ENCODE measurements at places on chromosomes 3 and 15. TPM values are rescaled to one million over a fixed set of nuclear protein-coding genes. Genes with fewer than 3 reads are reported as not detected.
A peak's percentile ranks its signal among the peaks of the same experiment; 100 is the strongest.

DNA sequence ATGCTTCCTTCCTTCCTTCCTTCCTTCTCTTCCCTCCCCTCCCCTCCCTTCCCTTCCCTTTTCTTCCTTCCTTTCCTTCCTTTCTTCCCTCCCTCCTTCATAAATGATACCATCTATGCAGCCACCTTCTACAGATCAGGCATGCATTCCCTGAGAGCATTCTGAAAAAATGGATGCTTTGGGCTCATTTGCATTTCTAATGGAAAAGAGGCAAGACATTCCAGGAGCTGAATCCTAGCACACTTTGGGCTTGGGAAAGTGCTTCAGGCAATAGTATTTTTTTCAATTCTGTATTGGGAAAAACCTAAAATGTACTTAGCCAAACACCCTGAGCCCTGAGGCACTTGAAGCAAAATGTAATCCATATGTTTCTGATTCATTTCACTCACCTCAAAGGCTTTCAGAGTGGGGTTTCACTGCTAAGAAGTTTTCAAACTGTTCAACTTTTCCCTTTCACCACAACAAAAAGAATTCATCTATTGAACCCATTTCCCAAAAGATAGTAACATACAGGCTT is 220.1 kb upstream of the RORA start:
- no peak for DNase-seq

GRCh38 chr3:10366651-10367101 is 45.8 kb upstream of the SEC13 start:
- DNase-seq, result peak; percentile 91

- DNase-seq, result no peak
These were observed 10.3 kb downstream of the TRAK1 start for GRCh38 chr3:42101481-42101880.

- DNase-seq, result no peak
These were observed 21.9 kb downstream of the ZIC4 start for GRCh38 chr3:147384210-147385058.

DNA sequence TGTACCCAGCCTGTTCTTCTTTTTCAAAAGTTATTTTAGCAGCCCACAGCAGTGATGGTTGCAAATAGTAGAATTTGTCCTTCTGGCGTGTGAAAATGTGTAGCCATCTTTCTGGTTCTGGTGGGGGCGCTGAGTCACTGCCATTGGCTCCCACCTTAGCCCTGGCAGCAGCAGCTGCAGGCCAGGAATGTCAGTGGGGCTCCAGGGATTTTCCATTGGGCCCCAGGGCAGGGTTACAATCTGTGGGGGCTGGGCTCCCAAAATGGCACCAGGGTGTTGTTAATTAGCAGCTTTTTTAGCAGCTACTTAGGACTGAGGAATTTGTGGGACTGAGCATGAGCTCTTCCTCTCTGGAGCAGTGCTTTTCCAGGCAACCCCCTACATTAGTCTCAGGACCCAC is 38.9 kb downstream of the TOPAZ1 start:
- no peak for DNase-seq

The RAMAC gene
- 25.9 TPM for polyA plus RNA-seq

The DNAJB8 gene
- polyA plus RNA-seq, result not detected

The TIMP4 gene
- 0.13 TPM for polyA plus RNA-seq

- no peak for DNase-seq
These were observed 224.8 kb downstream of the SLCO3A1 start for GRCh38 chr15:92078270-92078669.

DNA sequence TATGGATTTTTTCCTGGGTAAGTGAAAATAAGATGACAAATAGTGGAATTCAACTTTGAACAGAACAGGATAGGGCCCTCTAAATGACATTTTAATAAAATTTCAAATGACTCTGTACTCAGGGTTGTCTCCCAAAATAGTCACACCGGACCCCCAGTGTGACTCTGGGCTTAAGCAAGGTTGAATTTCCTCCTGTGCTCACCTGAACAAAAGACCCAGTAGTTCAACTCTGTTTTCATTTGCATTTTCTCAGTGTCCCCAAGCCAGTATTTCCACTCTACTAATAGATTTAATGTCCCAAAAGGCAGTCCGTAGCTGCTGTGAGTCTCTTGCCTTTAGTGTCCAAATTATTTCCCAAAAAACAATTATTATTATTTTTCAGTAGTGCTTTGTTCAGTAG is 296.6 kb downstream of the PLOD2 start:
- no peak for DNase-seq

DNA sequence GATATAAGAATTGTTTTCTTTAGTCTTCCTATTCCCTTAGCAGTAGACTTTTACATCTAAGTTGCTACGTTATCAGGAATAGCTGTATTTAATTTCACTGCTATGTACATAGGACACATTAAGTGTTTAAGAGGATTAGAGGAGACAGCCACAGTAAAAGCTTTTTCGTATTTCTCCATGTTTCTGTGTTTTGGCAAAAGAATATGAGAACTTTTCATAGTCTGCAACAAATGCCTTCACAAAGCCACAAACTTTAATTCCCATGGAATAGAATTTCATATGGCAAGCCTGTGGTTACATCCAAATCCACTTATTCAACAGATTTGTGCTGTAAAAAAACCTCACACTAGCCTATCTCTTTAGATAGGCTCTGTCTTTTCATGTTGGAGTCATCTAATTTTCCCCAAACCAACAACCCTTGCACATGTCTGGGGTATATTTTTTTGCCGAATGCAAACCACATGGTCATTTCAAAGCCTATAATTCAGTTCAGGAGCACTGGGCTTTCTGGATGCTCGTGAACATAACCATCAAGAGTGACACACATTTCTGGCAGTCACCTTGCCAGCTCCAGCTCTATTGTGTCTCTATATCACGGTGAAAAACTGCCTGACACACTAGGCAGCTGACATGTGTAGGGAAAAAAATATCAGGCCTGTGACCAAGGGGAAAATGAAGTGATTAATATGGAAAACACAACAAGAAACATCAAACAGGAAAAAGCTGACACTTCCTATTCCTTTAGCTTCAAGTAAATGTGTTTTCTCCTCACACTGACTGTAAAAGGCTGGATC is 19.2 kb downstream of the PLD1 start:
- no peak for DNase-seq

The SI gene
- polyA plus RNA-seq, result not detected

GRCh38 chr15:85456798-85457197 is 76.4 kb downstream of the AKAP13 start:
- DNase-seq, result no peak

GRCh38 chr15:39154227-39154638 is 426.6 kb upstream of the THBS1 start:
- no peak for DNase-seq

The ASB14 gene
- not detected for polyA plus RNA-seq

The GOLGA8S gene
- 0.02 TPM for polyA plus RNA-seq

The TUSC7 gene
- not detected for polyA plus RNA-seq

The GNAT1 gene
- polyA plus RNA-seq, result not detected

DNA sequence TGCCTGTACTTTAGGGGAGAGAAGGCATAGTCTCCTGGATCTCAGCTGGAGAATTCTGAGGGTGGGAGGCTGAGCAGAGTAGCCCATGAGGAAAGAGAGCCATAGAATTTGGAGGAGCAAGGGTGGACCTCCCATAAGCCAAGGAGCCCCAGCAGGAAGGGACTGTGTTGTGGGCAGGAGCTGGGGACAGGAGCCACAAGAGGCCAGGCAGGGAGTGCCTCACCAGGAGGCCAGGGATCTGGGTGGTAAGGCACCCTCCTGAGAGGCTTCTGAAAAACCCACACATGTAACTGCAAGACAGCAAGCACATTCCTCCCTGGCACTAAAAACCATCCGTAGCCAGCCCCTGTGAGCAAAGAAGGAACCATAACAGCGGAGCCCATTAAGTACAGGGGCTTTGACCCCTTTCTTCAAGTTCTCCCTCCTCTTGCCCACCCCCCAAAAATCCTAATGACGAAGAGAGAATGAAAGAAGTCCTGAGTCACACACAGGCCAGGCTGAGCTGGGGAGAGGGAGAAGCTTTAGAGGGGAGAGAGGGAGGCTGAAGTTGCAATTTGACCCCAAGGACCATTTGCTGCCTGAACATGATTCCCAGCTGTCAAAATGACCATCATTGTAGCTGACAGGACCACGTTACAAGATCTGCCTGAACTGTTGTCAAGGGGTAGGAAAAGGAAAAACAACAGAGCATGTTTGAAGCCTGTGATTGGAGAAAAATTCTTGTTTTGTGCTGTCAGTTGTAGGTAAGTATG is 82.6 kb downstream of the TRIM42 start:
- no peak for DNase-seq

DNA sequence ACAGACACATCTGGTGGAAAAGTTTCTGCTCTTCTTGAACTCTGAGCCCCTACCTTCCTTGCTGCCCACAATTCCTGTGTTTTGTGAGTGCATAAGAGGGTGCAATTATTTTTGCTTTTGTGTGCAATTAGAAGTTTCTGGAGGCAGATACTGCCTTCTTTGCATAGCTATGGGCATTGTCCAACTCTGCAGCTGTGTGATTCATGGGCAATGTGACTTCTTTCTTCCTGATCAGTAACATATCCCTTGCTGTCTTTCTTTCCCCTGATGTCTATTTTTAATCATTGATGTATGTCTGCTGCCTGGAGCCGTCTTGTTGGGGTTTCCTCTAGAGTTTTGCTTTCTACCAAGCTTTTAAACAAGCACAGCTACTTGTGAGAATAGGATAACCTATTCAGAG is 321.6 kb upstream of the CHRM5 start:
- DNase-seq, result no peak

DNA sequence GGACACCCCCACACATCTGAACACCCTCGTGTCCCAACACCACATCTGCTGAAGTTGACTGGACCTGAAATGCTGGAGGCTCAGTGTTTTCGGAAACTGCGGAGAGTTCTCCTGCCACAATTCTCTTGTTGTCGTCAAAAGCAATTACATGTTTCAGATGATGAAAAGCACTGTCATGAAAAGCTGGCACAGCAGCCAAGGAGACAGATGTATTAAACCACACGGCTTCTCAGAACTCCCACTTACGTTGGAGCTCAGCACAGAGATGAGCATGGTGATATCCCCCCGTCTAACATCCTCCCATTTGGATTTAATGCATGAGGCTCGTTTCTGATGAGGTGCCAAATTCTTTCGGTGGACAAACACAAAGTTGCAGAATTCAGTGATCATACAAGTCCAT is 180.1 kb downstream of the RORA start:
- DNase-seq, result no peak

- peak; percentile 6 for DNase-seq
These were observed 5.0 kb upstream of the HES1 start for GRCh38 chr3:194130807-194131589.

GRCh38 chr3:123819949-123820348 is 64.2 kb downstream of the MYLK start:
- DNase-seq, result no peak

GRCh38 chr15:77021803-77022381 is 27.0 kb downstream of the PSTPIP1 start:
- DNase-seq, result no peak

GRCh38 chr15:72728821-72729220 is 42.8 kb downstream of the BBS4 start:
- no peak for DNase-seq

DNA sequence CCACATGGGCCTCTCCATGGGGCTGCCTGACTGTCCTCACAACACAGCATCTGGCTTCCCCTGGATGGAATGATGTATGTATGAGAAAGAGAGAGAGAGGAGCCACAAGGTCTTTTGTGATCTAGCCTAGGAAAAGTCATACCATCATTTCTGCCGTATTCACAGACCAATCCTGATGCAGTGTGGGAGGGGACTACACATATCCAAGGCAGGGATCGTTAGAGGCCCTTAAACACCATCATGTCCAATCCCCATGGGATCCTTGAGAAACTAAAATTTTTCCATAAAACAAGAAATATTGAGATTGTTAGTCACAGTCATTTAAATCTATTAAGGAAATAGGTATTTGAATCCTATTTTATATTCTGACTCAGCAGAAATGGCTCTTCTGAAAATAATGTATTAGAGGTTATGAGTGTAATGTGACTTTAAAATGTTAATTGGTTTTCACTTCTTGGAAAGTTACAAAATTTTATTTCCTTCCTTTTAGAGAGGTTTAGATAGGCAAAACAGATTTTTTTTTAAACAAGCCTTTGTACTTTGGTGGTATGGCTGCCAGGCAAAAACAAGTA is 65.1 kb upstream of the TSC22D2 start:
- no peak for DNase-seq

DNA sequence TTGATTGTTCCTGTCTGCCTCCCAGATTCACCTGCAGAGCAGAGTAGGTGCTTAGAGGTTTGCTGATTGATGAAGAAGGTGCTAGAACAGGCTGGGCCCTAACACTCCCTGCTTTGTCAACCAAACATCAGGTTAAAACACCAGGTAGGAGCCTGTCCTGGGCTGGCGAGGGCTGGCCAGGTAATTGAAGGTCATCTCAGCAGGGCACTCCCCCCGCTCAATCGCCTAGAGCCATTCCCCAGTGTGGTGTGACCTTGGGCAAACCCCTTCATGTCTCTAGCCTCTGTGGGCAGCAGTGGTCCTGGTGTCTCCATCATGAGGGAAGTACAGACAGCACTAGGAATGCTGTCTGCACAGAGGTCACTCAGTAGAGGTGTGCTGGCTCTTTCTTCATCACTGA is 88.3 kb downstream of the KLF15 start:
- no peak for DNase-seq

DNA sequence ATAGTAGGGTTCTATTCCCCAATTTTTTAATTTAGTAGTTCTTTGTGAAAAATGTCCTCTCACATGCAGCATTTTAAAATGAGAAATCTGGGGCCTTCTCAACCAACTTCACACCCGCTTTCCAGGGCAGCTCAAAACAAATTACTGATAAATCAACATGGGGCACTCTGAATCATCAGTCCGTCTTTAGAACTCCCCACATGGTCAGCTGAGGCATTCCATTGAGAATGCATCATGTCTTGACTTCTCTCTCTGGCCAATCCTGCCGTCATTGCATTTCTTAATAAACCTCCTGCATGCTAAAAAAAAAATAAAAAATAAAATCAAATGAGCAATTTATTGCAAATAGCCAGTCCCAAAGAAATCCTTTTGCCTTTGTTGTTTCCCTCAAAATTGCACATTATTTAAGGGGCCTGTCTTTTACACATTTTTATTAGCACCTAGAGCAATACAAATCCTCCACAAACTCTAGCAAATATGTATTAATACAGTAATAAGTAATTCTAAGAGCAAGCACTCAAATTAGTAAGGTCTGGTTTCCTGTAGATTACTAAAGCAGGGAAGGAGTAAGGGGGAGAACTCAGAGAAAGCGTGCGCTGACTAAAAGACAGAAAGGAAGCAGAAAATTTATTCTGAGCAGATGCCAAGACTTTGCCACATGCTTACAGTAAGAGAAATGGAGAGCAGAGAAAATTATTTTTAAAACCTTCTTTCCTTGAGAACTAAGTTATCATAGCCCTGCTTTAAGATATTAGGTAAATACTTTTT is 175.7 kb downstream of the TNIK start:
- DNase-seq, result peak; percentile 54

The CHDH gene
- polyA plus RNA-seq, result 0.02 TPM

- DNase-seq, result no peak
These were observed 43.5 kb upstream of the NTRK3 start for GRCh38 chr15:88300089-88300488.

The GPR160 gene
- polyA plus RNA-seq, result 0.17 TPM

- DNase-seq, result peak; percentile 74
These were observed 307.9 kb upstream of the RBMS3 start for GRCh38 chr3:28972921-28973320.

The PARP9 gene
- 39.0 TPM for polyA plus RNA-seq

The CHL1 gene
- not detected for polyA plus RNA-seq

The KBTBD13 gene
- not detected for polyA plus RNA-seq

The MAGEL2 gene
- polyA plus RNA-seq, result not detected

All from foreskin keratinocyte (primary cell).